Chondrocyte (in vitro differentiated cells): ENCODE measurements at places on chromosomes 5 and 9.

DNA sequence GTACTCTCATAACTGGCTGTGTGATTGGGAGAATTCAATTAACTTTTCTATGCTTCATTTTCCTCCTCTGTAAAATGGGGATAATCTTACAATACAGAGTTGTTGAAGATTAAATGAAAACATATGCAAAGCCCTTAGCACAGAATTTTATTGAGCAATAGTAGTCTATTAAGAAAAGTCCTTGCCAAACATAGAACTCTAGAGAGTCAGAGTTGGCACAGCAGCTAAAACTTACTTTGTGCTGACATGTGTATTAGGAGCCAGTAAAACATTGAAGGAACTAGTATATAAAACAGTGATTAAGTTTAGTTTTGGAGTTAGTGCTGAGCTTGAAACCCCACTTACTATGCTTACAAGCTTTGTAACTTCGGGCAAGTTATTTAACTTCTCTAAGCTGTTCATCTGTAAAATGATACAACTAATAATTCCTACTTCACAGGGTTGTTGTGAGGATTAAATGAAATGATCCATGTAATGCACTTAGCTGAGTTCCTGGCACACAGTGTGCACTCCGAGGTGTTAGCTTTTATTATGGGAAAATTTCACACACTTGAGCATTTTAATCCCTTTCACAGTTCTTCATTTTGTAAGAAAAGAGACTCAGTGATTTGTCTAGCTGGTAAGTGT lies 20.0 kb upstream of the GRIN3A start:
- DNase-seq: no peak

- no peak for DNase-seq
Observed at GRCh38 chr5:158877124-158877581, 222.6 kb downstream of the EBF1 start.

- DNase-seq: no peak
Observed at GRCh38 chr5:91434348-91434747, 51.2 kb upstream of the ARRDC3 start.

- no peak for DNase-seq
Observed at GRCh38 chr5:129001841-129002526, 36.7 kb downstream of the SLC27A6 start.

GRCh38 chr5:50963971-50964745 lies 297.7 kb downstream of the PARP8 start:
- no peak for DNase-seq

DNA sequence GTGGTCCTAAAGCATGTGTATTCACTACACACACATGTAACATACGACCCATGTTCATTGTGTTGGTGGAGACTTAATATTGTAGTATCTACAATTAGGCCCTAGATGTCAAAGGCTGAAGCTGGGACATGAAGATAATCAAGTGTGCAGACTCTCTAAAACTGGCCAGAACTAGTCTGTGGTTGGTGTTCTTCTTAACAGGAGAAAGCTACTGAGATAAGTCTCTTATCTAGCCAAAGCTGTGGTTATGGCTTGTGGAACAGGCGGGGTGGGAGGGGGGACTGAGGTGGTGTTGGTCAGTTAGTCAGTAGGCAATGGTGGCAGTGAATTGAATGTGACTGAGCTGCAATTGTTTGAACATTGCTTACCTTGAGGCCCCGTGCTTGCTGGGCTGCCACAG lies 112.7 kb upstream of the SLC24A2 start:
- DNase-seq: no peak

DNA sequence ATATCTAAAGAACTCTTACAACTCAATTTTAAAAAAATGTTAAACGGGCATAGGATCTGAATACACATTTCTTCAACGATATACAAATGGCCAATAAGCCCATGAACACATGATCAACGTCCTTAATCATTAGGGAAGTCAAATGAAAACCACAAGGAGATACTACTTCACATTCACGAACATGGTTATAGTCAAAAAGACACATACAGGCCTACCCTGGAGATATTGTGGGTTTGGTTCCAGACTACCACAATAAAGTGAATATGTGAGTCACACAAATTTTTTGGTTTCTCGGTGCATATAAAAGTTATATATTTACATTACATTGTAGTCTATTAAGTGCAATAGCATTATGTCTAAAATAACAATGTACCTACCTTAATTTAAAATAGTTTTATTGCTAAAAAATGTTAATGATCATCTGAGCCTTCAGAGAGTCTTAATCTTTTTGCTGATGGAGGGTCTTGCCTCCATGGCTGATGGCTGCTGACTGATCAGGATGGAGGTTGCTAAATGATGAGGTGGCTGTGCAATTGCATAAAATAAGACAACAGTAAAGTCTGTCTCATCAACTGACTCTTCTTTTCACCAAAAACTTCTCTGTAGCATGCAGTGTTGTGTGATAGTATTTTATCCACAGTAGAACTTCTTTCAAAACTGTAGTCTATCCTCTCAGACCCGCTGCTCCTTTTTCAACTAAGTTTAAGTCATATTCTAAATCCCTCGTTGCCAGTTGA lies 15.1 kb downstream of the AK3 start:
- no peak for DNase-seq

DNA sequence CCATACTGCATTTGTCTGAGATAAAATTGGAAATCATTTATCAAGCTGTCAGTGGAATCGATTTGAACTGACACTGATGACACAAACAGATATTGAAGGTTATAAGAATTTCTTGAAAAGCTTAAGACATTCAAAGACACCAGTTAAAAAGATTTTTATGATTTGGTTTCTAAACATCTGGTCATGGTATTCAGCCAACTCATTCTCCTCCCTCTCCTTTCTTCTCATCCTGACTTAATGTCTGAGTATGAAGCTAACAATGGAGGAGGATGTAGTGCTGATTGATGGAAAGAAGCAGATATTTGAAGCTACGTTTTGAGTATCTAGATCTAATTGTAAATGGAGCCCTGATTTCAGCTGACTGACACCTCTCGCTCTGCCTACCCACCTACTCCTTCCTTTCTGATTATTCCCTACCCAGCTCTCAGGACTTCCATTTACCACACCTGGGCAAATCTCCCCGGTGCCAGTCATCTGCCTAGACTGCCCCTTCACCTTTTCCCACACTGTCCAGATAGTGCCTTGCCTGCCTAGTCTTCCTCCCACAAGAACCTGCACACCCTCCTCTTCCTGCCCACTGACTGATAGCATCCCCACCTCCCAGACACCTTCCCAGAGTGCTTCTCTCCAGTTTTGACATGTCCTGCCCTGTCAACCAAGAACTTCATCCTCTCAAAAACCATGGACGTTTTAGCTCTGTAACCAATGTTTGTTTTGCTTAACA lies 20.7 kb upstream of the LIFR start:
- no peak for DNase-seq

GRCh38 chr5:56490971-56491468 lies 257.9 kb upstream of the ANKRD55 start:
- no peak for DNase-seq

GRCh38 chr5:116371935-116372334 lies 202.7 kb downstream of the SEMA6A start:
- no peak for DNase-seq

GRCh38 chr5:141945511-141946051 lies 12.4 kb downstream of the PCDH12 start:
- no peak for DNase-seq

DNA sequence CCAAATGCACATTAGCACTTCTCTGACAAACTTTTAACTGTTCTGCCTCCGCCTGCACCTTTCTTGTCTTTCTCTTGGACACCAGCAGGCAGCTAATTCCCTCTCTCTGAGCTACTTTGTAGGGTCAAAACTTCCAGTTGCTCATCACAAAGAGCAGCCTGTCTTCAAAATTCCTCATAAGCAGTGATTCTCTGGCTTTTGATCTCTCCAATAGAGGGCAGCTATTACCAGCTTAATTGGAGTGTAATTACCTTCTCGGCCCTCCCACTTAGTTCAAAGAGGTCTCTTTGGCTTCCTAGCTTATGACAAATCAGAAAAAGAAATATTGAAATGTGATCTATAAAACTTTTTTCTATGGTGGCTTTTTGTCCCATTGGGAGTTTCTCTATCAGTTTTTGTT lies 43.6 kb upstream of the RAD23B start:
- DNase-seq: no peak

DNA sequence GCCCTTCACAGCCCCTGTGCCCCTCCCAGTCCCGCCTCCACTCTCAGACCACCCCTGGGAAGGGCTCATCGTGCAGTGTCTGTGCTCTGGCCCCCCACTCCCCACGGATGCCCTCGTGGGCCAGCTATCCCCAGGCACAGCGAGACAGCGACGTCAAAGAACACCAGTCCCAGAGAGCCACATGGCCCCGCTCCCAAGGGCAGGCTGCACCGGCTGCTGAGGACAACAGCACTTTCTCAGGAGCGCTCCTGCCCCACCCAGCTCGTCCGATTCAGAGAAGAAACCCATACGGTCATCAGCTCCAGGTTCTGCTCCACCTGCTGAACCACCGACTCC lies 4.8 kb upstream of the SNAPC4 start:
- DNase-seq: peak; percentile 81

DNA sequence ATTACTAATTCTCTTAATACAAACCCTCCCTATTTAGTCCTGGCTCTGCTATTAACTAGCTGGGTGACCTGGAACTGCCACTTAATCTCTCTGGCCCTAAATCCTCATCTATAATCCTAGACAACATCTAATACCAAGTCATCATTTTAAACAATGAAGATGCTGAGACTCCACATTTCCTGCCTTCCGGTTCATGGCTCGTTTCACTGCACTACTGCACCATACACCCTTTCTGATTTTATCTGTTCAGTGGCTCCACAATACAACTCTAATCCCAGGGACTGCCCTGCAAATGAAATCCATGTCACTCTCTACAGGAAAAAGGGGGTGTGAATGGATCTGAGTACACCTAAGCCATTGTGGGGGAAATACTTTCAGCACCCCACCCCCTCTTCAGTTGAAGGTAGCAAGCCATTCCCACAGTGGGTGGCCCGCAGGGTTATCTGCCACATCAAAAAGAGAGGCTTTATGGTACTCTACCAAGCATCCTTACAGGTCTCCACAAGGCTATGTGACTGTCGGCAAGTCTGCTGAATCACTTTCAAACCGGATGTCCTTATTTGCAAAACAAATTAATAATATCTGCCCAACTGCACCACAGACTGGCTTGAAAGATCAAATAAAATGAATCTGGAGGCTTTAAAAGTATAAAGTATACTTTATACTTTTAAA lies 89.5 kb downstream of the EPB41L4A start:
- DNase-seq: no peak

GRCh38 chr9:135110416-135110815 lies 22.9 kb downstream of the OLFM1 start:
- DNase-seq: no peak

DNA sequence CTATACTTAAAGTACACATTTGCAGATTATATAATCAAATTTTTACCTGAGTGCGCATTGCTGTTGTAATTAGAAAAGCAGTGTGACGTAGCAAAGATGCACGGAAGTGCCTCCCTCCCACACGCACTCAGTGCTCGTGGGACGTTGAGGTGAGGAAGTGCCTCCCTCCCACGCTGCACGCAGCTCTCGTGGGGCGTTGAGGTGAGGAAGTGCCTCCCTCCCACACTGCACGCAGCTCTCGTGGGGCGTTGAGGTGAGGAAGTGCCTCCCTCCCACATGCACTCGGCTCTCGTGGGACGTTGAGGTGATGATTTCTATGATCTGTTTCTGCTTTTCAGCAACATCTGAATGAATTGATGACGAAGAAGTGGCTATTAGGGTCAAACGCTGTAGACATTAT lies 21.0 kb downstream of the EXOC3 start:
- DNase-seq: peak; percentile 62

DNA sequence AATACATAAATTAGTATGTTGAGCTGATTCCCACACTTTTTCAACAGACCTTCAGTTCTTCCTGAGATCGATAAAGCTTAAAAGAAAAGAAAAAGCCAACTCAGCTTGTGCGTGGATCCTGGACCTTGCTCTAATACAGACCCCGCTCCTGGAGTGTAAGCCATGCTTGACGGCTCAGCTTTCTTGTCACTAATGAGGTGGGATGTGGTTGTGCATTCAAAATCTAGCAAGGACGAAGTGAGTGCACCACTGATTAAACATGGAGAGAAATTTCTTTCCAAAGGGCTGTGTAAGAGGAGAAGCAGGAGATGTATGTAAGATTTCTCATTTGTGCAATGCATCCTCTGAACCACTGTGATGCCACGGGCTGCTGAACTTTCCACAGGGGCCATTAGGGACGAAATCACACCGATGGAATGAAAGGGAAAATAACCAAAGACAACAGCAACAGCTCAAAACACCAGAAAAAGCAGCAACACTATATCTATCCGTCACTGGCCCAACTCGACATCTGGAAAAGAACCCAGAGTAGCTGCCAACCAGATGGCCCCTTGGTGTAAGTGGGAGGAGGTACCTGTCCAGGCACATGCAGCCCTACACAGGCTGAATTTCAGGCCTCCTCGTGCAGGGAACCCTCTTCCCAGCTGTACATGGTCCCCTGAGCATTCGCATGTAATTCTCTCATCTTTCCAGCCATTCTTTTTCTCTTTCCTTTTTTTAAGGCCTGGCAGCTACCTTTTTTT lies 178.9 kb downstream of the SREK1 start:
- DNase-seq: no peak

- DNase-seq: no peak
Observed at GRCh38 chr5:6833406-6833805, 120.2 kb downstream of the TENT4A start.

DNA sequence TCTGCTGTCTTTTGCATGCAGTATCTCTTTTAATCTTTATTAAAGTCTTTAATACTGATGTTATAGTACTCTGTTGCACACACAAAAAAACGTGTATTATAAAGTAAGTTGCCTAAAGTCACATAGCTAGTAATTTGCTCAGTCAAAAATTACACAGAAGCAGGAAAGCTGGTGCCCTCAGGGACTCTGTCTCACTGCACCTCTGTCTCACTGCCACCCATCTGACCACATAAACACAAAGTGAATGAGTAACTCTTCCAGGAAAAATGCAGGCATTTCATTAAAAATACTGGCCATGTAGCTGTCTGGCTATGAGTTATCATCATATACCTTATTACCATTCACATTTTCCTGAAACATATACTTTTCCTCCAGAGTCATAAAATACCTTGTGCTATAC lies 591.7 kb downstream of the CSNK1G3 start:
- DNase-seq: no peak

DNA sequence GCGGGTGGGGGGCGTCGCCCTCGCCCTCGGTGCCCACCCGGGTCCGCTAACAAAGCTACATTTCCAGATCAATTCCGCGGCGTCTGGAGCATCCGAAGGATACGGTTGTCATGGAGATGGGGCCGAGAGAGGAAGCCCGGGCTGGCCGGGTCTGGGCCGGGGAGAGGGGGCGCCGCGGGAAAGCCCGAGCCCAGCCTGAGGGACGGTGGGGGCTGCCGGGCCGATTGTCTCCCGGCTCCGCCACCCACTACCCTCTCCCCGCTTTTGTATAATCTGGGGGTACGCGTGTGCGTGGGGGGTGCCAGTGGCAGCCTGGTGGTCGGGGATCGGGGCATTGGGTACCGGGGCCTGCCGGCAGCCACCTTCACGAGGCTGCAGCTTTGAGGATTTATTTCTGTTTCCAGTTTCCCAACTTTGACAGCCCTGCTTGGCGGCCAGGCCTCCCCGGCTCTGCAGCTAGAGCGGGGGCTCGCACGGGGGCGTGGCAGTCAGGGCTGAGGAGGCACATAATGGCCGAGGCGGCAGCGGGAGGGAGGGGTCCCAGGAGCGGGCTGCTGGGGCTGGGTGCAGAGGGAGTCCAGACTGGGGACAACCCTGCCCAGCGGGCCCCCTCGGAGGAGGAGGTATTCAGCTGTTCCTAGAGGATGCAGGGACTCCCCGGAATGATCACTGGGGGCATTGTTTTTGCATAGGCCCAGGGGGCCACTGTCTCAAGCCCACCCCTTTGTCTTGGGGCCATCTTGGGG lies 626 bp downstream of the PSD2 start:
- DNase-seq: no peak

- DNase-seq: no peak
Observed at GRCh38 chr5:123754908-123755307, 242.9 kb downstream of the CSNK1G3 start.
